ENCODE measurements at places on chromosomes 7 and 10.

DNA sequence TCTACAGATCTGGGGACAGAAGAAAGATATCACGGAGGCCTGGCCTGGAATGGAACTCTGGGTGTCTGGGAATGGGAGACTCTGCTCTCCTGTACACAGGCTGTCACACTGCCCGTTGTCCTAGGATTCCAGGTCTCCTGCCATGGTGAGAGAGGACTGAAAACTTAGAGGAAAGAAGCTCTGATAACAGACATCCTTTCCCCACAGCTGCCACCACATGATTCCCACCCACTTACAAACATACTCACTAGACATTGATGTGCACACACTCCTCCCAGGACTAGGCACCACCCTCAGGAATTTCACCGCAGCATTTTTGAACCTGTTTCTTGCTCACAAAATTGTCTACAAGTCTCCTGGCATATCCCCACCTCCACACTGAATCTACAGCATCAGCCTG lies 5.7 kb downstream of the ZNF92 start:
- no peak for DNase-seq

GRCh38 chr10:24884793-24885192 lies 67.6 kb downstream of the PRTFDC1 start:
- DNase-seq = no peak

DNA sequence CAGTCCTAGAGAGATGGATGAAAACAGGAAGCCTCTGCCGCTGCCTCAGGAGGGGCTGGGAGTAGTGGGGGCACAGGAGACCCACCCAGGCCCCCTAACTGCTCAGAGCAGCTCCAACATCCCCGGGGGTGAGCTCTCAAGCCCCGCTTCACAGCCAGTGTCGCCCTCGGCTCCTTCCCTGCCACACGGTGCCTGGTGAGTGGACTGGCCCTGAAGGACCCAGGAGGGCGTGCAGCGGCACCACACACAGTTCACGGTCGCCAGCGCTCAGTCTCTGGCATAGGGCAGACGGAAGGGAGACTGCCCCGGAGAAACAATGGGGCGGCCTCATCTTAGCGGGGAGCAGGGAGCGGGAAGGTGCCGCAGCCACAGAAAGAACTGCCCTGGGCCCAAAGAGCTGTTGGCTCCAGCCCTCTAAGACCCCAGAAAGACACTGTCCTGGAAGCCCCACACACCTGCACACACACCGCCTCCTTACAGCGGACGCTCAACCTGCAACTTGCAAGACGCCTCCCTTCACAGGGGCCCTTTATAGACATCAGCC lies 1.2 kb downstream of the CLDN15 start:
- no peak for DNase-seq

GRCh38 chr7:143387156-143387975 lies 6.2 kb downstream of the ZYX start:
- DNase-seq = no peak

DNA sequence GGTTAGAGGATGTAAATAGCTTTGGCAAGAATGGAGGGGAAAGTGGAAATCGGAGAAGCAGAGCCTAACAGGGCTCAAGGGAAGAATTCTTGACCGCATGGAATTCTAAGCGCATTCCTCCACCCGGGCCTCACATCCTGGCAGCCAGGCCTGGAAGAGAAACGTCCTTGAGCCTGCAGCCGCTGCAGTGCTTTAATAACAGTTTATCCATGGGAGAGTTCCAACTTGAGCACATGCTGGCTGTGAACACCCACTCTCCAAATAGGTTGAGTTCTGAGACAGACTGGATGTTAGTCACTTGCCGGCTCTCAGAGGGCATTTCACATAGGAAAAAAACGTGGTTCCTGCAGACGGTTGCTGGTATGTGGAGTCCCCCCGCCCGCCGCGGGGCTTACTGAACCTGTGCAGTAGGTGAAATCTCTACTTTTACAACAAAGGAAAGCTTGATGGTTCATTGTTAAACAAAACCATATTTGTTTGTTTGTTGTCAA lies 61.4 kb upstream of the STEAP1B start:
- no peak for DNase-seq

- no peak for DNase-seq
Measured at GRCh38 chr7:140903741-140904480, 20.8 kb downstream of the BRAF start.

DNA sequence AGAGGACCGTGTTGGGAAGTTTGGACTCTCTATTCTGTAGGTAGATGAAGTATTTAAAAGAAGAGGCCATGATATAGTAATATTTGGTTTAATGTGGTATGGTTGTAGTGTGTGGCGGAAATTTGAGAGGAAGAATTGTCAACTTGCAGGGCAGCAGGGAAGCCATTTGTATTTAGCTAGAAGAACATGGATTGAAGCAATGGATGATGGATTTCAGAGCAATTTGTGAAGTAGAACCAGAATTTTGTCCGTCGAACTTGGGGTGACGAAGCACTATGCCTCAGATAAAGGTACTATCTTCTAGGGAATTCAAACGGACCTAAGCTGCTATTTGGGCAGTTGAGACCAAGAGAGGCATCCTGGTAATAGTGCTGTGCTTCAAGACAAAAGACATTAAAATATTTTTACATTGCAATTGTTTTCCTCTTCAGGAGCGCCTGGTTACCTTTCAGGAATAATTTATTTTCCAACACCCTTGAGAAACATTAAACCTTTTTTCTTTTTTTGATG lies 615 bp upstream of the WBP1L start:
- DNase-seq = no peak

DNA sequence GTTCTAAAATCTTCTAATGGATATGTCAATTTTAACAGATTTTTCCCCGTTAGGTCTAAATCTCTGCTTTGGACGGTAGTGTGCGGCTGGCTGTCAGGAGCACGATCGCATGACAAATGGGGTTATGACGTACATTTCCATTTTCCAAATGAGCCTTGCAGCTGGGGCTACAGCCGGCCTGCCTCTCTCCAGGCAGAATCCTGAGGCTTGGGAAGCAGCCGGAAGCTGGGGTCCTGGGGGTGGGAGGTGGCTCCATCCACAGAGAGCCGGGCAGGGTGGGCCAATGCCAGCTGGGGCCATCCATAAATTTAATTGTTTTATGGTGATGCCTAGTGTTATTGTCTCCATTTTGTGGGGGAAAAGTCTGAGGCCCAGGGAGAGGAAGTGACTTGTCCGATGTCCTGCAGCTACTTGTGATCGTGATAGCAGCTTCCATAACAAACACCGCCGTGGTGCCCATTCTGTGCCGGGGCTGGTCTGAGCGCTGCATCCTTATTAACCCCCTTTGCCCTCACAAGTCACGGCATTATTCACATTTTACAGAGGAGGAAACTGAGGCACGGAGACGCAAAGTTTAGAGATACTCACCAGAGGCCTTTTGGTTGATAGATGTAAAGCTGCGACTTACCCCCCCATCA lies 53.0 kb upstream of the EBF3 start:
- no peak for DNase-seq

DNA sequence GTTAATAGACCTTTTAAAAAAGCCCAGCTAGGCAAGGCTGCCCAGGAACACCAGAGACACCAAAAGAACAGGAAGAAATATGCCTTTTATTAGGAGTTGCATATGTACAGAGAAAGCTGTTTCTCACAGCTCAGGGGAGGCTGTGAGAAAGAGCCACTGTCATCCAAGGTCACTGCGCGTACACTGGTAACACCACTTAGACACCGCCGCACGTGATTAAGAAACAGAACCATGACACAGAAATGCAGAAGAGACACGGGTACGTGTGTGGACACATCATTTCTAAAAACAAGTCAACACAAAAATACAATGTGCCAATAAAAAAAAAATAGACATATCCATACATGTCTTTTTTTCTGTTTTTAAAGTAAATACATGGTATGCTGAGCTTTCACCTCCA lies 705.6 kb downstream of the PARD3 start:
- no peak for DNase-seq

DNA sequence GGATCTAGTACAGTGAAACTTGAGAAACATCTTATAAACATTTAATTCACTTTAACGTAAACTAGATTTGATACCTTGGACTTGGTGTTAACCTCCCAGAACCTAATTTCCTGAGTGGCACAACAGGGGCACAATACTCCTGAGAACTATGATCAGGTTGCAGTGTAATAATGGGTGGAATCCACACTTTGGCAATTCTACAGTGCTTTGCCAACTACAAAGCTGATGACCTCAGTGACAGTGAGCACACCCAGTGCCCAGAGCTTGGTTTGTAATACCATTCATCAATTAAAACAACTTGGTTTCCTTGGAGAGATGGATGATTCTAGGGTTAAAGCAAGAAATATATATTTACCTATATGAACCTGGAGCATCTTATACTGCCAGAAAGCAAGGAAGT lies 379.2 kb downstream of the NRG3 start:
- no peak for DNase-seq

- no peak for DNase-seq
Measured at GRCh38 chr7:113628948-113629847, 289.6 kb downstream of the PPP1R3A start.

DNA sequence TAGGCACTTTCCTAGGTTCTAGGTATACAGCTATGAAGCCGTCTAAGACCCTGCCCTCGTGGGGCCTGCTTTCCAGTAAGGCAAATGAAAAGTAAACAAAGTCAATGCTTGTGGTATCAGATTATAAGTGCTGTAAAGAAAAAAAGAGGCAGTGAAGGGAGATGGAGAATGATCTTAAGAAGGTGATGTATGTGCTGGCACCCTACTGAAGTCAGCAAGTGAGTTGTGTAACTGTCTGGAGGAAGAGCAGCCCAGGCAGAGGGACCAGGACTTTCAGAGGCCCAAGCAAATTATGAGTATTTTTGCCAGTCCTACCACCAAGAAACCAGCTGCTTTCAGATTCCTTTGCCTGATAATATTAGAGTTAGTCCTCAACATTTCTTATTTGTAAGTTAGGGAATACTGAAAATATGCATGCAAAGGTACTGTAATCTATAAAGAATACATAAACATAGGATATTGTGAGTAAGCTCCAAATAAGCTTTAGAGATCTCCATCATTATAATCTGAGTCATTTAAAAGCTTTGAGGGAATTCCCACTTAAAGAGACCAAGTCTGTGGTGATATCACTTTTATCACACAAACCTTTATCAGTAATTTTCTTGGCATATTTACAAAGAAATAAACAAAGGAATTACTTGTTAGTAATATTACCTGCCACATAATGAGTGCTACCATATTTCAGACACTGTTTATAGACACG lies 329.2 kb upstream of the LRGUK start:
- DNase-seq = no peak

GRCh38 chr10:74238516-74238915 lies 87.5 kb downstream of the ADK start:
- no peak for DNase-seq

GRCh38 chr7:42453931-42454361 lies 216.9 kb upstream of the GLI3 start:
- no peak for DNase-seq

DNA sequence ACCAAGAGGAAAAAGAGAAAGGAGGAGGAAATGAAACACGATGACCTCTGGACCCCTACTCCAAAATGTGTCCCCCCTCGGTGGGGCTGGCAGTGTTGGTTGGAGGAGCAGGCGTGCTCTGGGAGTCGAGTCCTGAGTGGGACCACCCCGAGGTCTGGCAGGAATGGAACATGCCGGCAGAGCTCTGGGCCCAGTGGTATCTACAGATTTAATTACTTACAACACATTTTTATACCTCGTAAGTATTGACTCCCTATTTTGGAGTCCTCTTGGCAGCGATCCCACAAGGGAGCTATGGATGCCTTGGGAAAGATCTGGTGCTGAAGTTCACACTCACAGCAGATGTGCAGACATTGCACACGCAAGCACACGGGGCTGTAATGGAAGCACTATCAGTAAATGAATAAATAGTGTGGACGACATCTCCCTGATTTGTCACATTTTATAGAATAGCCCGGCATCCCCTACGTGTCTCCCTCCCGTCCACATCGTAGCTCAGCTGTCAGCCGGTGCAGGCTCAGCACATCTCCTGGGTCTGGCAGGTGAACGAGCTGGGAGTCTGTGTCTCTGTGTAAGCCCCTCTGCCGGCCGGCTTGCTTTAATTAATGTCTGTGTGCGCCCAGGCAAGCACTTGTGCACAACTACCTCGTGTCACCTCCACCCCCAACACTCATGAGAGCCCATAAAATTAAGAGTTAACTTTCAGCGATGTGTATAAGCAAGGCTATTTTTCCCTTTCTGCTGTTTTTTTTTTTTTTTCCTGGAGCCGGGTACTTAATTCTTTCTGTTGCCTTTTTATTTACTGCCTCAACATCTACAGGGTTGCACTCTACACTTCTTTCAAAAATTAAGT lies 603.2 kb downstream of the LRMDA start:
- DNase-seq = peak; percentile 14

- DNase-seq = no peak
Measured at GRCh38 chr10:52232561-52233350, 81.3 kb upstream of the DKK1 start.

DNA sequence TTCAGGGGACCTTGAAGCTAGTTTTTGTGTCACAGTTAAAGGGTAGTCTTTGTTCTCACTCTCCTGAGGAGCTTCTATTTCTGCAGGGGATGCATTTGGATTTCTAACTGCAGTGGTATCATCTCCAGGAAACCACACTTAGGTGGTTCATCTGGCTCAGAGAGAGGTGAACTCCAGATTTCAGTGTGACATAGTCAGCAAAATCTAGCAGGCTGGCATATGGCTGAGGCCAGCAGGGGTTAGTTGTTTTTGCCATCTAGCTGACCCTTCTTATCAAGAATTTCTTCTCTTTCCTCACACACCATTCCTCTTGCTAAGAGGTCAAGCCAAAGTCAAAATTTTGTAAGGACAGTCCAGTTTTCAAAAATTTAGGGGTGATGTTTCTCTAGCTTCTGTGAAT lies 248.2 kb downstream of the REEP3 start:
- no peak for DNase-seq

GRCh38 chr10:117249493-117250093 lies 8.7 kb downstream of the SLC18A2 start:
- DNase-seq = no peak

DNA sequence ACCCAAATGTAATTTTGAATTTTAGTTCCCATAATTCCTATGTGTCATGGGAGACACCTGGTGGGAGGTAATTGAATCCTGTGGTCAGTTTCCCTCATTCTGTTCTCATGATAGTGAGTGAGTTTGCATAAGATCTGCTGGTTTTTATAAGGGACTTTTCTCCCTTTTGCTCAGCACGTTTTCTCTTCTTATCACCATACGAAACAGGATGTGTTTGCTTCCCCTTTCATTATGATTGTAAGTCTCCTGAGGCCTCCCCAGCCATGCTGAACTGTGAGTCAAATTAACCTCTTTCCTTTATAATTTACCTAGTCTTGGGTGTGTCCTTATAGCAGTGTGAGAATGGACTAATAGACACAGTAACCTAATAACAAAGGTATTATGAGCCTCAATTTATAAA lies 36.1 kb upstream of the ZNF736 start:
- no peak for DNase-seq
